ENCODE measurements at places on chromosomes 6 and 20.
A peak's percentile ranks its signal among the peaks of the same experiment; 100 is the strongest.

DNA sequence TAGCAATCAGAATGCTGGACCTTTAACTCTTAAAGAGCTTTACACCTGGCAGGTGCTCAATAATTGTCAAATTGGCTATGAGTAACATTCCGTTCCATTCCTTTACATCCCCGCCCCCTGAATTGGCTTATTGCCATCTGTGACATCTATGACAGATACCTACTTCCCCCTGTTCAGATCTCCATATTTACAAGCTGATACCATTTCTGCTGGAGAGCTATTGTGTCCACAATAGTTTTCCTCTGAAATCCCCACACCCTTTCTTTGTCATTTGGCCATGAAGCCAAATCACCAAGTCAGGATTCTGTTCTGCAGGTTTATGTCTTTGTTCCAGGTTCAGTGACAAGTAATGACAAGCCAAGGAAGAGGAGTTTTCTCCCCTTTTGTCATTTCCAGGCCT is 3.2 kb downstream of the CDH26 start:
- DNase-seq: no peak

DNA sequence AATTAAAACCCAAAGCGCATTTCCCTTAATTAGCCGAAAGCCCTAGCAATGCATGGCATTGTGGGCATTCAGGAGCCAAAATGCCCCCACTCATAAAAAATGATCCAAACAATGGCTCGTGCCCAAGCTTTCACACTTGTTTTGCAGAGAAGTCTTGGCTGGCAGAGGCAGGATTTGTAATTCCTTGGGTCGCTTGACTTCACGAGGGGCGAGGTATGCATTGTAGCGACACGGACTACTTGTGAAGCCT is 613 bp upstream of the SASH1 start:
- DNase-seq: no peak

DNA sequence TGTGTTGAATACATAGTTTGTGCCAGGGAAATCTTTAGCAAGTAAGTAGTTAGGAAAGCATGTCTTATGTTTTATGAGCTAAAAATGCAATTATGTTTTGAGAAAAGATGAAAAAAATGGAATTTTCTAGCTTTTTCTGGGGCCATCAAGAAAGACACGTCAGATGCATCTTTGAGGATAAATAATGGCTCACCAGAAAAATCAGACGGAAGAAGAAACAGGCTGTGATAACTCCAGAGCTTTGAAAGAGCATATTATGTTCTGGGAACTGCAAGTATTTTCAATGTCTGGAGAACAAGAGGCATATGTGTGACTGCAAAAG is 173.7 kb downstream of the CLVS2 start:
- DNase-seq: no peak

- DNase-seq: no peak
Observed at GRCh38 chr20:36646678-36647077, 682 bp upstream of the SLA2 start.

GRCh38 chr6:40131675-40132074 is 197.4 kb upstream of the MOCS1 start:
- DNase-seq: no peak

DNA sequence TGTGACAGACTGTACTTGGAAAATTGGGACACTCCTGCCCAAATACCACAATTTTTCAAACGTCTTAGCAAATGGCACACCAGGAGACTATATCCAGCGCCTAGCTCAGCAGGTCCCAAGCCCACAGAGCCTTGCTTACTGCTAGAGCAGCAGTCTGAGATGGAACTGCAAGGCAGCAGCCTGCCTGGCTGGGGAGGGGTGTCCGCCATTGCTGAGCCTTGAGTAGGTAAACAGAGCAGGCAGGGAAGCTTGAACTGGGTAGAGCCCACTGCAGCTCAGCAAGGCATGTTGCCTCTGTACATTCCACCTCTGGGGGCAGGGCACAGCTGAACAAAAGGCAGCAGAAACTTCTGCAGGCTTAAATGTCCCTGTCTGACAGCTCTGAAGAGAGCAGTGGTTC is 1003.3 kb upstream of the MAP3K7 start:
- no peak for DNase-seq

DNA sequence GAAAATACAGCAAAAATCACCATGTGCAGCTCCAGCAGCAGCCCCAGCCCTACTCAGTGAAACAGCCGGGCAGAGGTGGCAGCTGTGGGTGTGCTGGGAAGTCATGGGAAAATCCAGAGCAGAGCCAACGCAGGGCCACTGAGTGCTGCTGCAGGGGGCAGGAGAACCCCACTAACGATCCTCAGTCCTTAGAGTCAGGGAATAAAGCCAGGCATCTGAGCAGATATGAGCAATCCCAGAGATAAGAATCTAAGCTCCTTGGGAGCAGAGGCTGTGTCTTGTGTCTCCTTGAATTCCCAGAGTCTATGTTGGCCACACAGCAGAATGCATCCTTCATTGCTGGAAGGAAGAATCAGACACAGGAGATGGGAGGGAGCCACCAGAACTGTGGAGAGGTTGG is 493.1 kb upstream of the MAP3K7 start:
- no peak for DNase-seq

- DNase-seq: no peak
Observed at GRCh38 chr6:42726485-42727086, 4.2 kb upstream of the PRPH2 start.

DNA sequence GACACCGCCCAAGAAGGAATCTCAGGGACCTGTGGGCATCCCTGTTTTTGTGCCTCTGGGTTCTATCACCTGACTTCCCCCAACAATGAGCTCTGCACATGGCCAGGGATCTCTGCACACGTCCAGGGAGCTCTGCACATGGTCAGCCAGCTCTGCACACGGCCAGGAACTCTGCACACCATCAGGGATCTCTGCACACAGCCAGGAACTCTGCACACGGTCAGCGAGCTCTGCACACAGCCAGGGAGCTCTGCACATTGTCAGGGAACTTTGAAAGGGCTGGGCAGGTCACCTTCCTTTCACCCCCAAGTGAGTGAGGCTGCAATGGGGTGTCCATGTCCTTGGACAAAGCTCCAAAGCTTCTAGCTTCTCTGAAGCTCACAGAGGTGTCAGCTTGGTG is 5.2 kb upstream of the SLCO4A1 start:
- DNase-seq: no peak

- DNase-seq: no peak
Observed at GRCh38 chr6:137332637-137333280, 113.6 kb upstream of the IFNGR1 start.

GRCh38 chr20:9926476-9926875 is 87.6 kb upstream of the PAK5 start:
- DNase-seq: no peak

GRCh38 chr6:12459945-12460661 is 169.9 kb downstream of the EDN1 start:
- no peak for DNase-seq

- DNase-seq: no peak
Observed at GRCh38 chr6:99993533-99994251, at the start of gene MCHR2. TSS of gene MCHR2 (minus strand) at chr6:99994223. CDS start at chr6:99956147, 38,076 bp downstream.

DNA sequence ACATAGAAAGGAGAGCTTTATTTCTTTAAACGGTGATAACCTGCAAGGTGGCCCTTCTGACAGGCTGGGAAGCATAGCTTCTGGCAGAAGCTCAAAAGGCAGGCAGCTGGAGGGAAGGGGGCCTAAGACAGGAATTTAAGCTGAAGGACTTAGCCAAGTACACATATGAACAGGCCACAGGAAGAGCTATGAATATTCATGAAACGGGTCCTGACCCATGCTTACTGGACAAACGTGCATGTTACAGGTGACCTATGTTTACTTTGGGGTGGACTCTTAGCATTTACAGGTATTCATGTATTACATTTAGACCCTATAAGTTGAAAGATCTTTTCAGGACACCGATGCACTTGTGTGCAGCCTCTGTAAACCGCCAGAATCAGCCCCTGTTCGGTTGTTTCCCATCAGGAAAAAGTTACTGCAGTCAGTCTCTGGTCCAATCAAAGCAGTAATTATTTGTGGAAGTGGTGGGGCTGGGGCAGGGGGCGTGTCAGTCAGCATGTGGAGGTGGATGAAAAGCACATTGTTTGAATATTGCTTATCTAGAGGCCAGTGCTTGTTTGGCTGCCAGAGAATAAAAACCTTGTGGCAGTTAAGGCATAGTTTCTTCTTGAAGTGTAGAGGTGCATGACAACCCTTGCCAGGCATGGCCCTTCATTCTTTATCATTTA is 2.9 kb upstream of the GZF1 start:
- no peak for DNase-seq

GRCh38 chr6:80331522-80331921 is 225.1 kb downstream of the BCKDHB start:
- no peak for DNase-seq

- DNase-seq: peak; percentile 81
Observed at GRCh38 chr20:4814696-4815252, 93.1 kb downstream of the PRND start.

GRCh38 chr6:32244270-32244669 is 20.4 kb upstream of the NOTCH4 start:
- no peak for DNase-seq

GRCh38 chr6:164694386-164694785 is 615.0 kb downstream of the C6orf118 start:
- no peak for DNase-seq

GRCh38 chr6:12148841-12149240 is 136.7 kb downstream of the HIVEP1 start:
- no peak for DNase-seq

- DNase-seq: no peak
Observed at GRCh38 chr6:7021301-7021700, 86.5 kb upstream of the RREB1 start.

GRCh38 chr6:120826253-120826652 is 508.0 kb downstream of the TBC1D32 start:
- DNase-seq: no peak

DNA sequence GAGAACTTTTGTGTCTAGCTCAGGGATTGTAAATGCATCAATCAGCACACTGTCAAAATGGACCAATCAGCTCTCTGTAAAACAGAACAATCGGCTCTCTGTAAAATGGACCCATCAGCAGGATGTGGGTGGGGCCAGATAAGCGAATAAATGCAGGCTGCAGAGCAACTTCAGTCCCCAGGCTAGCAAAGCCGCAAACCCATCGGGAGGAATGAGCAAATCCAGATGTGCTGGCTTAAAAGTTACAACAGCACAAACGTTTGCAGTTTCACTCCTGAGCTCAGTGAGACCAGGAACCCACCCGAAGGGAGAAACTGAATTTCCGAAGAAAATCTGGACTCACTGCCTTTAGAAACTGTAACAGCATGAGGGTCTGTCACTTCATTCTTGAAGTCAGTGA is 21.9 kb upstream of the MBOAT1 start:
- DNase-seq: no peak

- no peak for DNase-seq
Observed at GRCh38 chr6:139336488-139336887, 38.0 kb downstream of the CITED2 start.

DNA sequence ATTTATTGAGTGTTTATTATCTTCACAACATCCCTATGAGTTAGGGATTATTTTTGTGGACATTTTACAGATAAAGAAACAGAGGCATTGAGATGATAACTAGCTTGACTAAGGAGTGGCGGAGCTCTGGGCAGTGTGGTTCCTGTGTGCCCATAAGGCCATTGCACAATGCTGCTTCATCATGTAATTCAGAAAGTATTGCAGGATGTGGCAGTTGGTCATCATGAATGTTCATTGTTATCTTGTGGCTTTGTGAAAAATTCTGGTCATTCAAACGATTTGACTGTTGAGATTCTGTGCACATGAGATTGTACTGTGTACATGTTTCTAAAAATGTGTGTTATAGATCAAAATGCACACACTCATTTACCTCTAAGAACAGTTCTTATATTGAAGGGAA is 150.8 kb downstream of the ESR1 start:
- DNase-seq: no peak

DNA sequence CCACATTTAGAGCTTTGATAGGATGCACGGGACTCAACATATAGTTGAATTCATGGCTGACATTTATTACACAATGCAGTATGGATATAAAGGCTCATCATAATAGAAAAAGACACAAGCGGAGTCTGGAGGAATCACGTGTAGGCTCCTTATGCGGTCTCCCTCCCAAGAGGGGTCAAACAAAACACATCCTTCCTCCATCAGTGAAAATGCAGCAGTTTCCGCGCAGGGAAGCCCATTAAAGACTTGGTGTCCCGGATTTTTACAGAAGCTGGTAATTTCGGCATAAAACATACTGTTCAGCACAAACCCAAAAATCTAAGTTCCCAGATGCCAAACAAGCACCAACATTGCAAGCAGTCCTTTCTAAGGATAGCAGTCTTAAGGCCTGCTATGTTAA is 1.1 kb downstream of the USP45 start:
- DNase-seq: no peak

- no peak for DNase-seq
Observed at GRCh38 chr6:163994566-163994965, 580.0 kb downstream of the QKI start.
